ENCODE measurements at places on chromosomes 2 and 18.

DNA sequence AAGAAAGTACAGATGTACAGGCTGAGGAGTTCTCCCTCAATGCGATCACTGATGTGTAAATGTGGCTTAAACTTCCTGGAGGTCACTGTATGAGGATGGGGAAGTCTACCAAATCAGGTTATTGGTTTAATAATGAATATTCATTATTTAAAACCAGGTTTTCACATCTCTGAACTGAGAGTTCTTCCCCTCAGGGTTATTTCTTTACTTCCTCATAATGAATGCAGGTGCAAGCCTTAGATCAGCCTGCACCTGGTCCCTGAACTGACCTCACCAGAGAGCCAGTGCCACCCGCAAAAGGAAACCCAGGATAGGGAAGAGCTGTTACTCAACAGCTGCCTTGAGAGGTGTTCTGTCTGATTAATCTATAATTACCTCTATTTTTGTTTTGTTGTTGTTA is 369.0 kb downstream of the EPHA4 start:
- H3K36me3 ChIP-seq: no peaks in the 10 kb centered on the region
- no peak overlapping the region for H3K27ac ChIP-seq
- no peak overlapping the region for H3K4me3 ChIP-seq

DNA sequence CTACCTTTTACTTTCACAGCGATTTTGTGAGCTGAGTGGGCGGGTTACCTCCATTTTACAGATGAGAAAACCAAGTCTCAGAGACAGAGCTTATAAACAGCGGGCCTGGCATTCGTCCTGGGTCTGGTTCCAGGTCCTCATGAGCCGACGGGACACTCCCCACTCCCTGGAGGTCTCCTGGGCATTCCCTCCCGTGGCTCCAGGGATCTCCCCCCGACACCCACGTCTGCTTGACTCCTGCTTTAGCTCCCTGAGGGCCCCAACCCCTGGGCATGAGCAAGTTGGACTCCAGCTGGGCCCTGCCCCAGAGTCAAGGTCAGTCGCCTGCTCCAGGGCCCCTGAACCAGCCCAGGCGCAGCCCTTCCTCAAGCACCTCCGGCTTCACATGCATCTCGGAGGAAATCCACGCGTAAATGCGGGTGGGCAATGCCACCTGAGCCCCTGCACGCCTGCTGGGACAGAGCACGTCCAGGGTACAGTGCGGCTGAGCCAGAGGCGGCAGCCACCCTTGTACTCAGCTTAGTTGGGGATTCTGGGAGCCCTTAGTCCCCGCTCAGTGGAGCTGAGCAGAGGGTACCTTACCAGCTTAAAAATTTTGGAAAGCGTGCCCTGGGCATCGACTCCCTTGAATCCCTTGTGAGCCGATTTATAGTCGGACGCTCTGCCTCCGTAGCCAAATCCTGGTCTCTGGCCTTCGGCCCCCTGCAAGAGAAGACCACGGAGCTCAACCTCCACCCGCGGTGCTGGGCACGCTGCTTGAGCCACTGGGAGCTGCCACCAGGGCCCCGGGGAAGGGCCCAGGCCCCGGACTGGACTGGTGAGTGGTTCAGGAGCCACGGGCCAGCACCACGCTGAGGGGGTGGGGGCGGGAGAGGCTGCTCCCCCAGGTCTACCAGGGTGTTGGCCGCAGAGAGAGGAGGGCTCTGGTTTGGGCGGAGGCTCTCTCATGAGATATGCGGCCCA is 148.1 kb downstream of the MBP start:
- H3K4me3 ChIP-seq: no peak overlapping the region
- H3K27ac ChIP-seq: no peak overlapping the region
- peaks cover 6% of the 10 kb centered on the region for H3K4me1 ChIP-seq
- DNase-seq: no peak
- H3K36me3 ChIP-seq: no peaks in the 10 kb centered on the region
- H3K27me3 ChIP-seq: peaks cover 10% of the 10 kb centered on the region

GRCh38 chr2:206084439-206084869 is 1.5 kb downstream of the INO80D start:
- peak overlapping the region; percentile 97 for H3K4me3 ChIP-seq
- peak; percentile 37 for DNase-seq
- peak overlapping the region; percentile 99 for H3K27ac ChIP-seq

DNA sequence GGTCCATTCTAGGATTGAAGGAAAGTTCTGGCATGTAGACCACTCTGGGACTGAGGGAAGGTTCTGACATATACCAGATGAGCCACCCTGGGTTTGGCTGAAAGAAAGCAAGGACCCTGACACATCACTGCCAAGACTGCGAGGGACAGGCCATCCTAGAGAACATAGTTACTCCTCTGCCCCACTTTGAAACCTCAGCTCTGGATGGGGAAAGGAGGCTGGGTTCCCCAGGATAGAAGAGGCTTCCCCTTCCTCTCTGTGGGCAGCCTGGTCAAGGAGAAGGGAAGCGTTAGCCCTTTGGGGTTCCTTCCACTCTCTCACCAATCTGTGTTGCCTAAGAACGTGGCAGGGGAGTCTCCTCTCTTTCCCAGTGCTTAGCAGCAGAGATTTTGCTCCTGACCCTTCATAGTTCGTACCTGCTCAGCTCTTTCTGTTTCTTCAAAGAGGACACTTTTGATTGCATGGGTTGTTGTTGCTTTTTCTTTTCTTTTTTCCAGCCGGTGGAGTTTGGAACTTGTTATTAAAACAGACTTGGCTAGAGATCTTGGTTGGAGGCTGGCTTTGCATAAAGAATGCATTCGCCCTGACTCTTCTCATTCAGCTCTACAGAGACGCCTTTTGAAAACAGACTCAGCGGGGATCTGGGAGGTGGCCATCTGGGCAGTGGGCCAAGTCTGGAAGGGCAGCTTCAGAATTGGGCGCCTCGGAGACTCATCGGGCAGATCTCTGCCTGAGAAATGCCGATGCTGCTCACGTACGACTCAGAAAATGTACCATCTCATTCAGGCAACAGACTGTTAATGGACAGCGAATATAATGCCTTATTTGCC is 166.1 kb downstream of the CLIP4 start:
- no peak overlapping the region for H3K4me3 ChIP-seq
- H3K36me3 ChIP-seq: no peaks in the 10 kb centered on the region
- H3K27ac ChIP-seq: no peak overlapping the region
- no peaks in the 10 kb centered on the region for H3K4me1 ChIP-seq
- no peak for DNase-seq
- peaks cover 8% of the 10 kb centered on the region for H3K27me3 ChIP-seq

GRCh38 chr2:39571111-39571731 is 94.5 kb upstream of the TMEM178A start:
- no peaks in the 10 kb centered on the region for H3K27me3 ChIP-seq
- no peak overlapping the region for H3K27ac ChIP-seq
- DNase-seq: no peak
- no peaks in the 10 kb centered on the region for H3K36me3 ChIP-seq

DNA sequence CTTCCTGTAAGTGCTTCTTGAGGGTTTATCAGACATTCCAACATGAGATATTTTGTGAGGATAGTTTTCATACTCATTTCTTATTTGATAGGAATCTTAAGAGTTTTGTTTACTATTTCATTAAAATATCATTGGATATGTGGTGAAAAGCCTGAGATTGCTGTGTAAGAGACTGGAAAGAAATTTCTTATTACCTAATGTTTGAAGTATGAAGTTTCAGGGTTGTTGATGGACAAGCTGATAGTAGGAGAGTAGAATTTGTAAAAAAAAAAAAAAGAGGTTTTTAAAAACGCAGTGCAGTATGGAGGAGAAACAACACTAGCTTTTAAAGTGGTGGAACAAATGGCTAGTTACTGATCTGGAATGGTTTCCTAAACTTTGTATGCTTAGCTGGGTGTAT is 7.7 kb downstream of the EPB41L5 start:
- peaks cover 9% of the 10 kb centered on the region for H3K36me3 ChIP-seq
- H3K27me3 ChIP-seq: no peaks in the 10 kb centered on the region
- DNase-seq: no peak
- no peak overlapping the region for H3K4me3 ChIP-seq
- no peaks in the 10 kb centered on the region for H3K4me1 ChIP-seq

- H3K27me3 ChIP-seq: no peaks in the 10 kb centered on the region
- H3K4me3 ChIP-seq: no peak overlapping the region
- H3K27ac ChIP-seq: peak overlapping the region; percentile 24
- H3K4me1 ChIP-seq: no peaks in the 10 kb centered on the region
- no peaks in the 10 kb centered on the region for H3K36me3 ChIP-seq
- DNase-seq: no peak
Observed at GRCh38 chr2:211833582-211834279, 704.9 kb downstream of the ERBB4 start.

DNA sequence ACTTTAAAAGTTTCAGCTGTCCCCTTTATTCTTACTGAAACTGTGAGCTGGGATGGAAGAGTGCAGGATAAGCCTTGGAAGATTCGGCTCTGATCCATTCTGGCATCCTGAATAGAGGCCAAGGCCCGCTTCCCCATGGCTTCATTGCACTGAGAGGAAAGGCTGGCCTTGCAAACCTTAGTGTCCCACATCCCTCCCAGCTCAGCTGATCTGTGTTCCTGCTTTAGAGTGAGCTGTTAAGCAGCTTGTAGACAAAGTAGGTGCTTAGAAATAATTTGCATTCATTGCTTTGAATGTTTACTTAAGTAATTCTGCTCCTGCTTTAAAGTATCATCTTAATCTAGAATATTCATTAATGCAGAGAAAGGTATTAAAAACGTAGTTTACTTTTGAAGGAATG is 169.6 kb upstream of the BOD1L2 start:
- H3K27me3 ChIP-seq: no peaks in the 10 kb centered on the region
- no peak for DNase-seq
- no peaks in the 10 kb centered on the region for H3K4me1 ChIP-seq

GRCh38 chr2:37571587-37572136 is 99.8 kb downstream of the CDC42EP3 start:
- no peak for DNase-seq
- H3K27ac ChIP-seq: no peak overlapping the region
- H3K36me3 ChIP-seq: no peaks in the 10 kb centered on the region
- peaks cover 12% of the 10 kb centered on the region for H3K4me1 ChIP-seq

GRCh38 chr18:10003866-10004265 is 90.0 kb downstream of the VAPA start:
- H3K4me1 ChIP-seq: no peaks in the 10 kb centered on the region
- no peaks in the 10 kb centered on the region for H3K36me3 ChIP-seq
- no peak overlapping the region for H3K4me3 ChIP-seq
- H3K27ac ChIP-seq: no peak overlapping the region

DNA sequence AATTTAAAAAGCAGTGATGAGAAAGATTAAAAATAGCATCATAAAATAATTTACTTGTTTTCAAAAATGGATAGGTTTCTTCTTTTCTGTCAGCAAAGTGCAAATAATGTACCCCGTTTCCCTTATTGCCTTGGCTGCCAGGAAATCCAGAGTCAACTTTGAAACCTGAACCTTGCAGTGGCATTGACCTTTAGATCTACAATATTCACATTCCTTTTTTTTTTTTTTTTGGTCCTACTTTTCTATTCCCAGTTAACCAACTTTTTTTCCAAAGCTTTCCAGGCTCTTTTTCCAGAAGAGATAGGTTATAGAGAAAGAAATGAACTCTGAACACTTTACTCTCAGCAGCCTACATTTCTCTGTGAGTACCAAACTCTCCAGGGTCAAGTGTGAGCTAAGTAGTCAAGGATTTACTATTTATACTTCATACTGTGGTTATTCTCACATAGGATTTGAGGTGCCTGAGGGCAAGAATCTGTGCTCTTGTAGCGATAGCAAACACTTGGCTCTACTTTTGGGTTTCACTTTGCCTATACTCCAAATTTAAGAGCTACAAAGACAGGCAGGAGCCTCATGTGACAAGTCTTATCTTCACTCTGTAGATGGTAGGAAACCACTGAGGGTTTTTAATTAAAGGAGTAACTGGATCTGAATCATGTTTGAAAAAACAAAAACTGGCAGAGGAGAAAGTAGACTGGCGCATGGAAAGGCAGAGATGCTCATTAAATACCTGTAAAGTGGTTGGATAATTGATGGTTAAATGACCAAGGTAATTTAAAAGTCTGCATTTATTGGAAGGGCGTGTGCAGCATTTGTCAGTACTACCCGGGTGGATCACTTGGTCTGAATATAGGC is 63.2 kb upstream of the TMEM17 start:
- peaks cover 36% of the 10 kb centered on the region for H3K27me3 ChIP-seq
- DNase-seq: no peak
- H3K4me3 ChIP-seq: no peak overlapping the region
- no peaks in the 10 kb centered on the region for H3K4me1 ChIP-seq

- DNase-seq: no peak
- no peaks in the 10 kb centered on the region for H3K4me1 ChIP-seq
- no peak overlapping the region for H3K4me3 ChIP-seq
- peaks cover 40% of the 10 kb centered on the region for H3K27me3 ChIP-seq
- no peaks in the 10 kb centered on the region for H3K36me3 ChIP-seq
Observed at GRCh38 chr2:233006648-233007047, 6.4 kb downstream of the NGEF start.

GRCh38 chr2:109175350-109175678 is 46.3 kb downstream of the SH3RF3 start:
- DNase-seq: no peak
- peaks cover 3% of the 10 kb centered on the region for H3K36me3 ChIP-seq
- H3K27ac ChIP-seq: no peak overlapping the region
- H3K27me3 ChIP-seq: peaks cover 25% of the 10 kb centered on the region
- peaks cover 15% of the 10 kb centered on the region for H3K4me1 ChIP-seq

DNA sequence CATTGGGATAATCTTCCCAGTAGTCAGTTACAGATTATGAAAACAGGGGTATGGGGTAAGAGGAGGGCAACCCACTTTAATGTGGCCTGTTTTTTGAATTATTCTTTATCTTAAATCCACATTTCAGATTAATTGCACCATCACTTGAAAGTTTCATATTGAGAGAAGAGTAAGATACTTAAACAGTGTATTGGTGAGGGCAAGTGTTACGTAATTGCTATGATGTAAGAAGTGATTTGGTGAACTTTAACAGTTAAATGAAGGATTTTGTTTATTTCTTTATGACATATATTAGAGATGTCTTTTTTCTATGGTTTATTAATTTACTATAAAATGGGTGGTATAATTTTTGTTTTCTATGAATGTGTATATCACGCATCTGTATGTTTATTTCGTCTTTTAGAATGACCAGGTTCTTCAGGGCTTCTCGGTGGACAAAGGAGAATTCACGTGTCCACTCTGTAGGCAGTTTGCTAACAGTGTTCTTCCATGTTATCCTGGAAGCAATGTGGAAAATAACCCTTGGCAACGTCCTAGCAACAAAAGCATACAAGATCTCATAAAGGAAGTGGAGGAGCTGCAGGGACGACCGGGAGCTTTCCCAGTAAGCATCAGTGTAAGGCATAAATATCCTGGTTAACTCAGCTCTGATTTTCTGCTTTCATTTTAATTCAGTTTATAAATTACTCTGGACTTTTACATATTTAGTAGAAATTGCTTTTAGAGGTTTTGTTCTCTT is 171.2 kb upstream of the MYO3B start:
- H3K27ac ChIP-seq: no peak overlapping the region
- DNase-seq: no peak
- peaks cover 3% of the 10 kb centered on the region for H3K4me1 ChIP-seq

DNA sequence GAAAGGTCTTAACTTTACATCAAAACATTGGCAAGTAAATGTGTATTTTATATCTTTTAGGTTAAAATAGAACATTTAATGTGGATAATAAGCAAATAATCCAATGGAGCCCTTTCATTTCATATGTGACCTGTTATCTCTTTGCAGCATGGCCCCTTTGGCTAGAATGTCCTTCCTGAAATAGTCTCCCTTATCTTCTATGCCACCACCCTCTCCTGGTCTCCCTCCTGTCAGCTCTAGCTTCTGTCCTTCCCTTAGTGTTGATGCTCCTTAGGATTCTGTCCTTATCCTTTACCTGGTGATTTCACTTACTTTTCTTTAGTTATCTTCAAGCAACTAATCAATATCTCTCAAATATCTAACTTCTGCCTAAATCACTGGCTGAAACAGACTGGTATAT is 87.1 kb upstream of the TFCP2L1 start:
- peaks cover 42% of the 10 kb centered on the region for H3K36me3 ChIP-seq
- H3K4me3 ChIP-seq: no peak overlapping the region
- no peak overlapping the region for H3K27ac ChIP-seq
- no peaks in the 10 kb centered on the region for H3K27me3 ChIP-seq
- no peak for DNase-seq

GRCh38 chr2:75560768-75561565 is at the start of gene EVA1A:
Gene EVA1A, minus strand, starts transcription at chr2:75560939. Its CDS starts 42,799 bp downstream, at chr2:75518140.
- DNase-seq: peak; percentile 37
- H3K27ac ChIP-seq: peak within 1 kb of the TSS; percentile 29
- peak within 1 kb of the TSS; percentile 76 for H3K4me3 ChIP-seq
